Activated T-helper 2 cell treated with anti-CD3 and anti-CD28 coated beads, Interferon-gamma antibody, Interleukin-2, Interleukin-4, amounts not matched to agents 10 μg/mL and 5 μg/mL and 100 μg/mL, durations not matched to agents 14 hours and 24 hours and 36 hours (primary cell): ENCODE measurements at places on chromosomes 2 and 18. TPM values are rescaled to one million over a fixed set of nuclear protein-coding genes. Genes with fewer than 3 reads are reported as not detected.

LYG2 gene
- total RNA-seq, result not detected in 2 replicates

DNA sequence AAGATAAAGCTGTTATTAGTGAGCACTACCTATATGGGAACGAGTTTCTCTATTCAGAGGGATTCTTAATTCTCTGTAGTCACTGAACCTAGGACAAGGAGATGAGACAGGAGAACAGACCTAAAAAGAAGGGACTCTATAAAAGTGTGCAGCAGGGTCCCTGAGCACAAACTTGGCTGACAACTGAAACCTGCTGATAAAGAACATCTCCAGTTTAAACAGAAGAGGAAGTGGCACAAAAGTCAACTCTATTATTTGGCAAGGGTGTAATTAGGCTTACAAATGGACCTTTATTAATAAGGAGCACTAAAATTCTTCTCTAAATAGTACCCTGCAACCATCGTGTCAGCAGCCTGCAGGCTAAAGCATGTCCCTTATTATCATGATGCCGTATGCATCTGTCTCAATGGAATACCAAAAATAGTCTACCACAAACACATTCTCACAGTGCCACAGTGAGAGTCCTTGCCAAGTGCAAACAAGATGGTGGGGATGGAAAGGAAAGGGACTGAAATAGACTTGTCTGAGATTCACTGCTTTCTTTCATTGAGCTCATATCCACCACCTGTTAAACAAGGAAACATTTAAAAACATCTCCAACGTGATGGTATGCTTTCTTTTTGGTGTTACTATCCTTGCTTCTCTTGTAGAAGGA, 260.2 kb downstream of the INSIG2 start:
- H3K4me3 ChIP-seq, result no peak overlapping the region
- no peak overlapping the region for H3K27ac ChIP-seq
- H3K36me3 ChIP-seq, result no peaks in the 10 kb centered on the region
- H3K27me3 ChIP-seq, result peaks cover 11% of the 10 kb centered on the region

- H3K36me3 ChIP-seq, result no peaks in the 10 kb centered on the region
- peaks cover 7% of the 10 kb centered on the region for H3K27me3 ChIP-seq
- DNase-seq, result no peak
- H3K4me3 ChIP-seq, result no peak overlapping the region
- no peak overlapping the region for H3K27ac ChIP-seq
These were observed 26.7 kb downstream of the UPP2 start for GRCh38 chr2:158128168-158128973.

DNA sequence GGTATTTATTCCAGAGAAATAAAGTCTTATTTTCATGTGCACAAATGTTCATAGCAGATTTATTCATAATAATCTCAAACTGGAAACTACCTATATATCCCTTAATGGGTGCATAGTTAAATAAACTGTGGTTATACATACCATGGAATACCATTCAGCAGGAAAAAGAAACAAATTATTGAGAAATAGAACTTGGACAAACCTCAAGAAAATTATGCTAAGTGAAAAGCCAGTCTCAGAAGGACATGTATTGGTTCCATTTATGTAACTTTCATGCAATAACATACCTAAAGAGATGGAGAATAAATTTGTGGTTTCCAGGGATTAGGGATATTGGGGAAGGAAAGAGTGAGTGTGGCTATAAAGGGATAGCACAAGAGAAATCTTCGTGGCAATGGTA, 452.6 kb downstream of the SETBP1 start:
- no peak overlapping the region for H3K4me3 ChIP-seq
- no peak for DNase-seq
- no peak overlapping the region for H3K27ac ChIP-seq
- peaks cover 3% of the 10 kb centered on the region for H3K27me3 ChIP-seq
- no peaks in the 10 kb centered on the region for H3K36me3 ChIP-seq
- no peaks in the 10 kb centered on the region for H3K4me1 ChIP-seq

EVX2 gene
- not detected in 2 replicates for total RNA-seq

- no peak for DNase-seq
- no peak overlapping the region for H3K27ac ChIP-seq
These were observed 294.5 kb downstream of the NR4A2 start for GRCh38 chr2:156038021-156038420.

DNA sequence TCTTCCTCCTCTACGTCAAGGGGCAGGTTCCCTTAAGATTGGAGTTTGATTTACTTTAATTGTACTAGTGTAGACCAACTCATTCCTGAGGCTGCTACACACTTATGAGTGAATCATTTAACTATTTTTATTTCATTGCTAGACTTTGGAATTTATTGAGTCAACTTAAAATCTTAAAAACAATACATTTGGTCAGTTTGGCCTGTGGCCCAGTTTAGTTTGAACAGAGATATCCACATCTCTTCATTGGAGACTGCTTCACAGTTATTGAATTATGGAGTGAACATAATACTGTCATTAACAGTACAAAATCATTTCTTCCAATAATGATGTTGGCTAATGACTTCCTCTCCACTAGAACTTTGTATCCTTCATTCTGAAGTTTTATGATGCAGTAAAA, 34.5 kb upstream of the STPG4 start:
- no peaks in the 10 kb centered on the region for H3K36me3 ChIP-seq
- no peaks in the 10 kb centered on the region for H3K4me1 ChIP-seq
- no peak overlapping the region for H3K27ac ChIP-seq

GRCh38 chr2:147051814-147052213, 793.0 kb upstream of the ACVR2A start:
- H3K4me3 ChIP-seq, result no peak overlapping the region
- no peaks in the 10 kb centered on the region for H3K36me3 ChIP-seq
- no peak for DNase-seq
- no peaks in the 10 kb centered on the region for H3K4me1 ChIP-seq

FAM98A gene
- 62.7 and 63.8 TPM in 2 replicates for total RNA-seq
